ENCODE measurements at places on chromosomes 12 and 14.

GRCh38 chr14:96146131-96146771 is 58.4 kb upstream of the BDKRB2 start:
- no peak for DNase-seq

DNA sequence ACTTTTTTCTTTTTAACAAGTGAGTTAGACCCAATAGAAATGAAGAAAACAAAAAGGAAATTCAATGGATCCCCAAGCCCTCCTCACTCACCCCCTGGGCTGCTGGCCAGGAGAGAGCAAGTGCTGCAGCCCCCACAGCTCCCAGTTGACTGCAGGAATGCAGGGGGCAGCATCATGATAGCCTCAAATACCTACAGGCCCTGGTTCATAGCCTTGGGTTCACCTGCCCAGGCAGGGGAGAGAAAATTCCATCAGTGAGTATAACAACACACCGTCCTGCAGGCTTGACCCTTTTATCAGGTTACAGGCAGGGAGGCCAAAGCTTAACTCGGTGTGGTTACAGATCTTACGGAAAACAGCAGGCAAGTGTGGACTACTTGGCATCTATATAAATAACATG is 76.3 kb downstream of the PHLDA1 start:
- no peak for DNase-seq

DNA sequence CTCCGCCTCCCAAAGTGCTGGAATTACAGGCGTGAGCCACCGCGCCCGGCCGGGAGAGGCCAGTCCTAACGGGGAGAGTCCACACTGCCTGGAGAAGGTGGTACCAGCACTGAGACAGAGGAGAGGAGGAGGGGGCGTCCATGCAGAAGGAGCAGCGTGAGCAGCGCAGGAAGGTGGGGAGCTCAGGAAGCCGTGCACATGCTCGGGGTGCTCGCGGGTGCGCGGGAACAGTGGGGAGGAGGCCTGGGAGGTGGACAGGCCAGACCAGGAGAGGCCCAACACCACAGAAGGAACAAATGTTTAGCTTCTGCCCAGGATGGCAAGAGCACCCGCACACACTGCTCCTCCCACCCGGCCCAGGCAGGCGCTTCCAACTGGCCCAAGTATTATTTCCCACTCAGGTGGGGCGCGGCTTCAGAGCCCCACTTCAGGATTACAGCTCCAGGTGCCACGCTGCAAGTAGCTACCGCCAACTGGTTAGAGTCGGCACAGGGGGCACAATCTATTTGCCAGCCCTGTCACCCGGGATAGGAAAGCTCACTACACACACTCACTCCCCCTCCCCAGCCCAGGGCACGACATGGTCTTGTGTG is 80.8 kb upstream of the BCL11B start:
- DNase-seq: no peak

DNA sequence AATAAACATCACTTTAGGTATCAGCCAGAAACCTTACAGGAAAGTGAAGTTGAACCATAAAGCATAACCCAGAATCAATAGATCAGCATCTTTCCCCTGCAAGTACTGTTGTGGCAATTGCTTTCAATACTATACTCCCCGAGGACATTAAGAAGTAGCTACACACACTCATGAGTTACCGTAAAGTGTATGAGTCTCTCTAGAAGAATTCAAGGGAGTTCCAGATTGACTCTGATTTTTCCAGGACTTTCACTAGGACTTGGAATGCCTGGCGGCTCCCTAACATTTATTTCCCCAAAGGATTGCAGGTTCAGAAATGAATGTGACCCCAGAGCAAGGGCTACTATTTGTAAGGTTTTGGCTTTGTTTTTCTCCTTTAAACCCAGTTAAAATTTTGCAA is 465.4 kb upstream of the MDGA2 start:
- no peak for DNase-seq

GRCh38 chr14:50065583-50065982 is 50.8 kb downstream of the VCPKMT start:
- DNase-seq: no peak

DNA sequence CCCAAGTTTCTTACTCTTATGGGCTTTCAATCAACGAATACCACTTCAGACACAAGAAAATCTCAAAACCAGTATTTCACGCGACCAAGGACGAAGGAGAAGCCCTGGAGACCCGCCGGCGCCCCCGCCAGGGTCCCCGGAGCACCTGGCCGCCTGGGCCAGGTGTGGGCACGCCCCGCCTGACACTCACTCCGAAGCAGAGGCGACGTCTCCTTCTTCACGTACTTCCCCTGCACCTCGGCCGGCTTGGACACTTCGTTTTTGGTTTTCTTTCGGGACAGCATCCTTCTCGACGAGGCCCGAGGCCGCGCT is 466 bp downstream of the SAV1 start:
- peak; percentile 39 for DNase-seq

- no peak for DNase-seq
These were observed 113.9 kb downstream of the NDUFA12 start for GRCh38 chr12:94889445-94890210.

DNA sequence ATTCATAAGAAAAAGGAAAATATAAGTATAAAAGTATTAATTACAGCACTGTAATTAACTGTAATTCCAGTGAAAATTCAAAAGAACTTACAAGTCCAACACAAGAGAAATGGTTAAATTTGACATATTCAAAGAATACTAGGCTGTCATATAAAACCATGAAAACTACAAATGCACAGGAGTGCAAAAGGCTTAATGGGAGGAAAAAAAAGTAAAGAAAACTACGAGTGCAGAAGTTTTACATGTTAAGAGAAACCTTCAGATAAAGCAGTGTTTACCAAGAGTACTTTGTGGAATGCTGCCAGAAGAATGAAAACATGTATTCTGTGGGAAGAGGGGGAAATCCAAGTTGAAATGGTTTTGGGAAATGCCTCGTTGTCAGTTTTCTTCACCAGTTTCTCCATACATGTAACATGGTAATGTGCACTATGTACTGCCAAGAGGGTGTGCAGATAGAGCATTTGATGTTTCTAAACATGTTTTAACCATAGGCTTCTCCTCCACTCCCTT is 9.1 kb downstream of the HEATR5A start:
- no peak for DNase-seq

- no peak for DNase-seq
These were observed 18.0 kb upstream of the CTDSP2 start for GRCh38 chr12:57864442-57865083.

GRCh38 chr14:68956724-68957123 is 22.4 kb downstream of the ACTN1 start:
- DNase-seq: no peak

GRCh38 chr14:72961579-72962335 is 35.5 kb downstream of the DCAF4 start:
- no peak for DNase-seq

- DNase-seq: no peak
These were observed 222.2 kb upstream of the TMEM260 start for GRCh38 chr14:56357428-56357827.

DNA sequence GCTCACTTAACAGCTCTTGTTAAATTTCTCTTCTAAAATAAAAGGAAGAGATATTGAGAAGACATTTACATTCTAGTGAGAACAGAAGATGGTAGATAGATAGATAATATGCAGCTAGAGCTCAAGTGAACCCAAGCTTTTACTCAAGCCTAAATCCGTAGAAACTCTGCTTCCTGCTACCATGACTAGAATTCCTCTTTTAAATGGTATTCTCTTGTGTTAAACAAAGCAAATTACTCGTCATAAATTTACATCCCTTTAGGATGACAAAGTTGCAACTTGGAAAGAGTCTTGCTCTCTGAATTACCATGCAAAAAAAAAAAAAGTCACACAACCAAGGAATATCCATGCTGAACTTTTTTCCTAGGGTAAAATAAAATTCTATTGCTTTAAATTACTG is 160.7 kb upstream of the LRFN5 start:
- DNase-seq: no peak

- no peak for DNase-seq
These were observed 71.9 kb downstream of the KLHL28 start for GRCh38 chr14:44889595-44890471.

- DNase-seq: peak; percentile 80
These were observed 482 bp downstream of the TMEM30B start for GRCh38 chr14:61280526-61281185.

DNA sequence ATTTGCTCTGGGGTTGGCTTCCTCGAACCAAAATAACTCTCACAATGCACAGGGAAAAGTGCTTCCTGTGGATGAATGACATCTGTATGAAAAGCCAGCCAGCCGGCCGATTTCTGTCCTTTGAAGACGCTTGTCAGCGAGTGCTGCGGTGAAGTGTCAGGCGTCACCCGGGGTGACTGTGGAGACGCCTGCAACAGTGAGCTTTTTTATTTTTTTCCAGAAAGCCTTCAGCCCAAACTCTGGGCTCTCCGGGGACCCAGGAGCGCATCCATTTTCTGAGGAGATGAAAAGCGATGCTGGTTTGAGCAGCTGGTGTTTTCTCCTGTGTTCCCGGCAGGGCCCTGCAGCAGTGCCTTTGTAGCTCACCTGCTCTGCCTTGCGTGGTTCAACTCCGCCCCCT is 147.9 kb upstream of the MYL2 start:
- peak; percentile 14 for DNase-seq
